ENCODE measurements at places on chromosomes 11 and 22. TPM values are rescaled to one million over a fixed set of nuclear protein-coding genes. Genes with fewer than 3 reads are reported as not detected.

The PAX6 gene
- not detected for total RNA-seq

The TBX1 gene
- total RNA-seq, result not detected

The PTPRJ gene
- 25.1 TPM for total RNA-seq

The MPPED1 gene
- not detected for total RNA-seq

The FGF3 gene
- total RNA-seq, result not detected

The CCDC34 gene
- total RNA-seq, result 22.4 TPM

The CNIH2 gene
- total RNA-seq, result 2.8 TPM

The OR52A5 gene
- not detected for total RNA-seq

The C11orf42 gene
- total RNA-seq, result not detected

The SLC22A25 gene
- total RNA-seq, result not detected

The DDIAS gene
- 27.8 TPM for total RNA-seq

The TRIM51 gene
- total RNA-seq, result not detected

The PAFAH1B2 gene
- 84.5 TPM for total RNA-seq

The CRYBA4 gene
- total RNA-seq, result not detected

The FAM83F gene
- total RNA-seq, result 0.51 TPM

The POTEH gene
- total RNA-seq, result not detected

The RAB3IL1 gene
- 0.28 TPM for total RNA-seq

The MOB2 gene
- total RNA-seq, result 26.6 TPM

The H19 gene
- total RNA-seq, result not detected

The TREH gene
- not detected for total RNA-seq

The CCDC73 gene
- not detected for total RNA-seq

The ANO1 gene
- not detected for total RNA-seq

The FGF4 gene
- not detected for total RNA-seq

The SLC36A4 gene
- total RNA-seq, result 15.9 TPM

The BBOX1 gene
- not detected for total RNA-seq

The NOX4 gene
- total RNA-seq, result not detected

The OR2AT4 gene
- not detected for total RNA-seq

The CD248 gene
- total RNA-seq, result 2.9 TPM

The MS4A6E gene
- total RNA-seq, result not detected

The GSTT2B gene
- not detected for total RNA-seq

The MMP8 gene
- total RNA-seq, result not detected

The CASP1 gene
- total RNA-seq, result 36.2 TPM

The ADM gene
- 0.24 TPM for total RNA-seq

The ME3 gene
- total RNA-seq, result 1.3 TPM

The TUG1 gene
- 46.6 TPM for total RNA-seq

The SGSM1 gene
- total RNA-seq, result 0.09 TPM

The ESAM gene
- total RNA-seq, result 0.35 TPM

All from CD8-positive, alpha-beta memory T cell (primary cell).